GM23338 (cell line): ENCODE measurements at places on chromosomes 5 and 9. TPM values are rescaled to one million over a fixed set of nuclear protein-coding genes. Genes with fewer than 3 reads are reported as not detected.

- no peak overlapping the region for H3K27ac ChIP-seq
- H3K27me3 ChIP-seq: no peaks in the 10 kb centered on the region
- H3K4me3 ChIP-seq: no peak overlapping the region
- no peaks in the 10 kb centered on the region; the same call in 1 of the 2 replicates for H3K36me3 ChIP-seq
These were observed 43.3 kb downstream of the CREBRF start for GRCh38 chr5:173099461-173099860.

The PRR16 gene
- total RNA-seq: 0.62 and 1.0 TPM in 2 replicates

The DDX4 gene
- 0.83 TPM in 1 of 2 replicates, not detected in the other for total RNA-seq

DNA sequence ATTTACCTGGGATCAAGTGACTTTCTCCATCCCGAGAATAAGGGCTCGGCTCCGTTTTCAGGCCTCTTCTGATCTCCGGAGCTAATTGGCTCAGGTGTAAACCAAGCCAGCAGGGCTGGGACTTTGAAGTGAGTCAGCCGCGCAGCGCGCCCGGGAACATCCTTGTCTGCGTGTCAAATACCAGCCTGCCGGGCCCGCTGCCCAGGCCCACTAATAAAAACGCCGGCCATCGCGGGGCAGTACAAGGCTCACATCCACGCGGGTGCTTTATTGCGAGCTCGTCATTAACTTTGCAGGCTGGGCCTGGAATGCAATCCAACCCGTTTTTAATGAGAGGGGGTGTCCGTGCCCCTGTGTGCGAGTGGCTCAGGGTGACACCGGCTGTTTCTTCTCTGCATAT is 416.8 kb downstream of the IRX2 start:
- H3K4me3 ChIP-seq: no peak overlapping the region
- peak; percentile 2 for DNase-seq
- no peaks in the 10 kb centered on the region for H3K27me3 ChIP-seq
- no peak overlapping the region for H3K27ac ChIP-seq

The ARL14EPL gene
- total RNA-seq: not detected in 2 replicates

DNA sequence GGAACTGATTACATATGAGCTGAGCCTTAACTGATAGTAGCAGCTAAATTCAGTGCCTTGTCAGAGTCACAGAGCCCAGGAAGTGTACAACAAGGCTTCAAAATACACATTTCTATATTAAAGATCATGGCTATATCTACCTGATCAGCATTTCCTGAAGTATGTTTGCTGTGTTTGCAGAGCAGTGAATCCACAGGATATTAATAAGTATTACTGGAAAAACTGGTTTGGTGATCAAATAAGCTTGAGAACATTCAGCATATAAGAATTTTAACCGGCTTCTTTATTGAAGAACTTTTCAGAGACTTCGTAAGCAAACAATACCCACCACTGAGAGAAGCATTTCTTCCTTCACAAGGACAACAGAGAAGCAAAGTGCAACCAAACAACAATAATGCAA is 227.0 kb downstream of the ELAVL2 start:
- H3K27ac ChIP-seq: no peak overlapping the region
- H3K4me1 ChIP-seq: 0 out of 2 replicates have a peak, but pooled peaks cover under 1% of the 10 kb centered on the region
- no peak overlapping the region for H3K4me3 ChIP-seq

GRCh38 chr9:120258096-120258495 is 321.9 kb downstream of the CDK5RAP2 start:
- H3K4me1 ChIP-seq: no peaks in the 10 kb centered on the region
- no peak for DNase-seq

The ELOVL7 gene
- total RNA-seq: 6.5 and 7.0 TPM in 2 replicates

DNA sequence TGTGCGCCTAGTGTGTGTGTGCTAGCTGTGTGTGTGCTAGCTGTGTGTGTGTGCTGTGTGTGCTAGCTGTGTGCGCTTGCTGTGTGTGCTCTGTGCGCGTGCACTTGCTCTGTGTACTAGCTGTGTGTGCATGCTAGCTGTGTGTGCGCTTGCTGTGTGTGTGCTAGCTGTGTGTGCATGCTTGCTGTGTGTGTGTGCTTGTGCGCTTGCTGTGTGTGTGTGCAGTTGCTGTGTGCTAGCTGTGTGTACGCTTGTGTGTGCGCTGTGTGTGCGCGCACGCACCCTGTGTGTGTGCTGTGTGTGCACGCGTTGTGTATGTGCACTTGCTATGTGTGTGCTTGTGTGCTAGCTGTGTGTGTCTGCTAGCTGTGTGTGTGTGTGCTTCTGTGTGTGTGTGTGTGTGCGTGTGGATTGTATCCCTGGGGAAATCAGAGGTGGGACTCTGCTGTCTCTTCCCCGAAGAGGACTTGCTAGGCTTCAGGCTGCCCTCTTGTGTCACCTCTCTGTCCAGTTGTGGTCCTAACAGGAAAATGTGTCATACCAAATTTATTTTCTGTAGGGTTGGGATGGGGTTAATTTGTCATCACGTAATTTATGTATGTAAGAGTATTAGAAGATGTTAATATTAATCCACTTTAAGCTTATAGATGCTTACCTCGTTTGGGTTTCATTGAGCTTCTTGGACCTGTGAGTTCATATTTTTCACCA is 38.9 kb downstream of the TPPP start:
- no peak for DNase-seq
- no peaks in the 10 kb centered on the region for H3K4me1 ChIP-seq
- H3K27ac ChIP-seq: no peak overlapping the region
- H3K27me3 ChIP-seq: no peaks in the 10 kb centered on the region
- peaks cover 13% of the 10 kb centered on the region for H3K36me3 ChIP-seq
- H3K4me3 ChIP-seq: no peak overlapping the region

The NEUROG1 gene
- total RNA-seq: not detected in 2 replicates

- H3K4me1 ChIP-seq: no peaks in the 10 kb centered on the region
- no peak overlapping the region for H3K4me3 ChIP-seq
- peak; percentile 30 for DNase-seq
- H3K27ac ChIP-seq: no peak overlapping the region
- H3K36me3 ChIP-seq: no peaks in the 10 kb centered on the region
These were observed 341.2 kb downstream of the TRIM32 start for GRCh38 chr9:117028103-117028858.

The PITX1 gene
- total RNA-seq: not detected in 2 replicates

GRCh38 chr5:168121138-168121494 is 170.3 kb upstream of the WWC1 start:
- H3K36me3 ChIP-seq: no peaks in the 10 kb centered on the region
- H3K27ac ChIP-seq: no peak overlapping the region
- no peak overlapping the region for H3K4me3 ChIP-seq
- peaks cover 22% of the 10 kb centered on the region for H3K4me1 ChIP-seq
- no peaks in the 10 kb centered on the region for H3K27me3 ChIP-seq
- no peak for DNase-seq

- H3K4me3 ChIP-seq: no peak overlapping the region
- DNase-seq: no peak
- no peaks in the 10 kb centered on the region for H3K36me3 ChIP-seq
- no peak overlapping the region for H3K27ac ChIP-seq
- no peaks in the 10 kb centered on the region for H3K27me3 ChIP-seq
These were observed 19.5 kb downstream of the RAPGEF1 start for GRCh38 chr9:131720330-131720729.

DNA sequence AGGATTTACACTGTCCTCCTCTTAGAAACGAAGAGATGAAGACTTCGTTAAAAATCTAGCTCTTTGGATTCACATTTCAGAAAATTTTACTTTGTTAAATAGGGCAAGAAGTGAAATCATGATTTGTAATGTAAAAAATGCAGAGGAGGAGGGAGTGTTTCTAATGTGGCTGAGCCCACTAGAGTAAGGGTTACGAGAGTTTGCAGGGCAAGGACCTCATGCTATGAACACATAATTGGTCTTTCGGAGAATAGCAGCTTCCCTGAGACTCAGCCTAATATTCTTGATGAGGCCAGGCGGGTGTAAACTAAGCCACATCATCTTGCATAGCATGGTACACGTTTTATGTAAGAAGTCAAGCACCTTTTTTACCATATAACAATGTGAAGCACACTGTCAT is 191.0 kb upstream of the ADAMTS16 start:
- H3K27ac ChIP-seq: no peak overlapping the region
- H3K36me3 ChIP-seq: no peaks in the 10 kb centered on the region
- DNase-seq: no peak
- H3K4me3 ChIP-seq: no peak overlapping the region
- no peaks in the 10 kb centered on the region for H3K4me1 ChIP-seq

- H3K27ac ChIP-seq: no peak overlapping the region
- DNase-seq: no peak
- H3K4me3 ChIP-seq: no peak overlapping the region
- no peaks in the 10 kb centered on the region for H3K27me3 ChIP-seq
These were observed 7.4 kb upstream of the HNRNPA0 start for GRCh38 chr5:137761566-137761965.
